Activated CD4-positive, alpha-beta T cell treated with anti-CD3 and anti-CD28 coated beads, Interleukin-2, amount 50 U/mL, for 24 hours (primary cell): ENCODE measurements at places on chromosomes 1 and 21.

DNA sequence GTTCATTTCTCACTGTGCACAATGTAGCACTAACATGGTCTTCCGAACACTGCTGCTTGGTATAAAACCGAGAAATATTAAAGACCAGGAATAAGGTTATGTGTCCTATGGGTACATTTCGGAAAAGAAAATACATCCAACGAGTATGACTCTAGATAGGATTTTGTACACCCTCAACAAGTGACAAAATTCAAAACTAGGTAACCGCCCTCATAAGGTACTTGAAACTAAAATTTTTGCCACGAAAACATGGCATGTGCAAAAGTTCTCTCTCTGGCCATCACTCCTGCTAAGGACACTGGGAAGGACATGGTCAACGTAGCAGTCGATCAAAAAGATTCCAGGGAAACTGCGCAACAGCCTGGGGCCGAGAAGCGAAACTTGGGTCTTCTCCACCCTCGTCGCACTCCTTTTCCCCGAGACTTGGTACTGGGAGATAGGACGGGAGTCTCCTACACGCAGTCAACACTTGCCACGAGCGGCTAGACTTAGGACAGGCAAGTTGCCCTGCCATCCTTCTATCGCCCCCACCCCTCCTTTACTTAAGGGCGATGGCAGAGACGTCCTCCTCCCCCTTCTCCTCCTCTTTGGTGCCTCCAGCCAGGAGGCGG is 338 bp upstream of the TOR1AIP1 start:
- DNase-seq = no peak

DNA sequence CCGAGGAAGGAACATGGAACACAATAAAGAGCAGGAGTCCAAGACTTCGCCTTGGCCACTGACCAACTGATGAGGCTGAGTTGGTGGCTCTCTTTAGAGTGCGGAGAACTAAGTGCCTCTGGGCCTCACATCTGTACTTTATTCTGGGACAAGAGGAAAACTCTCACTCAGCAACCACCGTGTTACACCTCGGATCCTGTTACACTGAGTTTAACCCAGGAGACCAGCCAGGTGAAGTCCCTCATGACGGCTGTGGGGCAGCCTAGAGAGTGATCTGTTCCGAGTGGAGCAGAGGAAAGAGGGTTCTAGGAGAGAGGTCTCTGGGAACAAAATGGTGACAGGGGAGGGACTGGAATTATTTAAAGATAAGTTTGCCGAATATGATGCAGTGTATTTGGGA is 33.5 kb upstream of the AGL start:
- no peak for DNase-seq

- no peak for DNase-seq
Measured at GRCh38 chr21:38081708-38082107, 165.5 kb upstream of the KCNJ6 start.

DNA sequence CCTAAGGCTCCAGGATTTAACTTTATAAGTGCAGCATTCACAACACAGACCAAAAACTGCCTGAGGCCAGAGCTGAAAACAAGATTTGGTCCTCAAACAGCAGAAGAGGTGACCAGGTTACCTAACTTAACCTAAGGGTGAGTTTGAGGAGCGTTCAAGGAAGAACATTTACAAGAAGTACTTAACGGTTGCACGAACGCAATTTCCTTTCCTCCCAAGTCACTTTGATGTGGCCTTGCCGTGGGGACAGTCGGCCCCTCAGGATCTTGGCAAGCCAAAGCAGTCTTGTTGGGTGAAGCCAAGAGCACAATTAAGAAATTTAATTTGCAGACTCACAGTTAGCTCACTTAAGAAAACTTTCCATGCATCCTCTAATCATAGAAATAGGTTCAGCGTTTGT is 202.6 kb upstream of the COA6 start:
- no peak for DNase-seq

- DNase-seq = no peak
Measured at GRCh38 chr1:81666586-81666985, 134.1 kb upstream of the ADGRL2 start.

DNA sequence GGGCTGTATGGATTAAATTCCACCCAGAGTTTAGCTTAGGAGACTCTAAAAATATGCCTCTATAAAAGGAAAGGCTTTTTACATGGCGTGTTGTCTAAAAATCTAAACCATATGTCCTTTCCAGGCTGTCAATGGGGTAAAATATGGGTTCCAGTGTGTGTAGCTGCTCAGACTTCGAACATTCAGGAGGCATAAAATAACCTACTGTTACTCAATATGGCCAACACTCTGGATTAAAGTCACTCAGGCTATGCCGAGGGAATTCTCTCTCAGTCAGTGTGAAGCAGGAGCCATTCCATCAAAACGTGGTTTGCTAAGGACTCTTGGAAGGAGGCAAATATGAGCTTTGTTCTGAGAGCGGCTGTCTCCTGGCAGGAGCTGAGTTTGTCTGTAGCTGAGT is 135.3 kb downstream of the RUNX1 start:
- no peak for DNase-seq

- no peak for DNase-seq
Measured at GRCh38 chr1:238954865-238955264, 431.5 kb upstream of the CHRM3 start.

DNA sequence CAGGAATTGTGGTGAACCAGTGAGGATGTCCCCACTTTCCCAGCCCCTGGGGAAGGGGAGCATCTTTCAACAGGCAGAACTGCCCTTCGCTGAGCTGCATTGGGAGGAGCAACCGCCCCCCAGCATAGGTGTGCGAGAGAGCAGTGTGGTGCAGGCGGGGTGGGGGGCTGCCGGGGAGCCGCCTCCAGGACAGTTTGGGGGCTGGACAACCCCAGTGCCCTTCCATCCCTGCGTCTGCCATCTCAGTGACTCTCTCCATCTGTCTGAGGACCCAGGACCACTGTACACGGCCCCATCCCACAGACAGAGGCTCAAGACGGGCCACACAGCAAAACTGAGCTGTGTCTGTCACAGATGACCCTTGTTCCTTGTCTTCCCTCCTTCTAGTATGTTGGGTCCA is 14.2 kb downstream of the PODN start:
- no peak for DNase-seq

GRCh38 chr1:230276401-230276800 is 149.7 kb downstream of the PGBD5 start:
- DNase-seq = no peak

DNA sequence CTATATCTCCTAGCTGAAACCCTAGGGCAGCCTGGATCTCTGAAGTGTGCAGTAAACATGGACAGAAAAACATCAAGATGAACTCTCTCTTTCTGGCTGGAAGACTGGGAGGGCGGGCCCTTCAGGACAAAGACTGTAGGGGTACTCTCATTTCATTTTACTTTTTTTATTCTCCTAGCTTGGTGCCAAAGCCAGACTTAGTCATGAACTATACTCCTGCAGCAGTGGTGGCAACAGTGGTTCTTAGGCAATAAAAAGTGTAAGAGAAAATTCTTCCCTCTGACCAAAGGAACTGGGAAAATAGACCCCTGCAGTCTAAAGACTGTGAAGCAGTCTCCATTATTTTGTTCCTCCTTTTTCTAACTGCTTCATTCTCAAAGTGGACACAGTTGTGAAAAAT is 213.8 kb upstream of the JUN start:
- DNase-seq = no peak

DNA sequence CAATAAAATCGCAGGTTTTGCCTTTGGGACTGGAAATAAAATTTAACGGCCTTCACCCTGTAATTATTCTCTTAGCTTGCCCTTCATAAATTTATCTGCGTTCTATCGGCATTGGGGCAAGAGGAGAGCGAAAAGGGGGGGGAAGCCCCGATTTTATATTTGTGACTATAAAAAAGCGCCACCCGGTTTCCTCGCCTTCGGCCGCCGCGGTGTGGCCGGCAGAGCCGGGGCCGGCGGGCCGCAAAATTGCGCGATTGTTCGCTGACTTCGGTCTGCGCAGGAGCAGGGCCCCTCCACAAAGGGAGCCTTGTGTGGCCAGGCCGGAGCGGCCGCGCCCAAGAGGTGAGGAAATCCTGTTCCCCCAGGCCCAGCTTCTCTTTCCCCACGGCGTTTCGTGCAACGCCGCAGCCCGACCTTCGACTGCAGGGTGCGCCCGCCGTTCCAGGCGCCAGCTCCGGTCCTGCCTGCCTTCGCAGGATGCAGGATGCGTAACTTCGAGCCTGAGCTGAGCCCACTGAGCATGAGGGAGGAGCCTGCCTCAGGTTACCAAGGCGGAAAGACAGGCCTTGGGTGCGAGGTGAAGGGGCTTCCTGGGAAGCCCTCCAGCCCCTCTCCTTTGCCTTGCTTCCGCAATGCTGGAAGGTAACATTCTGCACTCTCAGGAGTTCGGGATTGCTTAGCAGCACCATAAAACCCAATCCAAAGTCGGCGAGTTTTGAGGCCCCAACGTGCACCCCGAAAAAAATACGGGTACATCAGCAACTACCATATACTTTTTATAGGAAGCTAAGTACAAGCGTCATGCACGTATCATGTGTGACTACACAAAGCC is 4.9 kb upstream of the TBX15 start:
- no peak for DNase-seq

- no peak for DNase-seq
Measured at GRCh38 chr1:93331412-93331811, 14.3 kb upstream of the DR1 start.

DNA sequence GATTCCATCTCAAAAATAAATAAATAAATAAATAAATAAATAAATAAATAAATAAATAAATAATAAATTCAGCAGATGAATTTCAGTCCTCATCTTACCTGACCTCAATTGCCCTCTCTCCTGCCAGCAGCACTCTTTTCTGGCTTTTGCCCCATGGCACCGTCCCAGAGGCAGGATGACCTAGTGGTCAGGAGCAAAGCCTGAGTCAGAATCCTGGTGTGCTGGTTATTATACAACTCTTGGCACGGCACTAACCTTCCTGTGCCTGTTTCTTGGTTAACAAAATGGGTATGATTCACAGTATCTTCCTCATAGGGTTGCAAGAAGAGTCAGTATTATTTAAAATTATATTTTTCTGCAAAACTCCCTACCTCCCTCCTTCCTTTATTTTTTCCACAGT is 43.0 kb downstream of the NKAIN1 start:
- no peak for DNase-seq

DNA sequence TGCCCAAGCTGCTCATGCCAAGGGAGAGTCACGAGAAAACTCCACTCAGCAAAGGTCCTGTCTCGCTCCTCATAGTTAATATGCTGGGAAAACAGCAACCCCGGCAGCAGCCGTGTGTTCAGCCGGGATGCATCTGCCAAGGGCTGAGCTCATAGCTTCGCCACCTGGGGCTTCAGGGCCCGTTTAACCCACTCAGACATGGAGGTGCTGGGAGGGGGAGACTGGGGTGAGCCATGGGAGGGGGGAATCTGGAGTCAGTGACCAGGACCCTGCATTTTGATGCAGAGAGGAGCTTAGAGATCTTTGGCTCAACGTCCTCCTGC is 283.4 kb downstream of the PTPRU start:
- DNase-seq = no peak

- DNase-seq = no peak
Measured at GRCh38 chr1:169696273-169697100, 14.9 kb downstream of the SELL start.

DNA sequence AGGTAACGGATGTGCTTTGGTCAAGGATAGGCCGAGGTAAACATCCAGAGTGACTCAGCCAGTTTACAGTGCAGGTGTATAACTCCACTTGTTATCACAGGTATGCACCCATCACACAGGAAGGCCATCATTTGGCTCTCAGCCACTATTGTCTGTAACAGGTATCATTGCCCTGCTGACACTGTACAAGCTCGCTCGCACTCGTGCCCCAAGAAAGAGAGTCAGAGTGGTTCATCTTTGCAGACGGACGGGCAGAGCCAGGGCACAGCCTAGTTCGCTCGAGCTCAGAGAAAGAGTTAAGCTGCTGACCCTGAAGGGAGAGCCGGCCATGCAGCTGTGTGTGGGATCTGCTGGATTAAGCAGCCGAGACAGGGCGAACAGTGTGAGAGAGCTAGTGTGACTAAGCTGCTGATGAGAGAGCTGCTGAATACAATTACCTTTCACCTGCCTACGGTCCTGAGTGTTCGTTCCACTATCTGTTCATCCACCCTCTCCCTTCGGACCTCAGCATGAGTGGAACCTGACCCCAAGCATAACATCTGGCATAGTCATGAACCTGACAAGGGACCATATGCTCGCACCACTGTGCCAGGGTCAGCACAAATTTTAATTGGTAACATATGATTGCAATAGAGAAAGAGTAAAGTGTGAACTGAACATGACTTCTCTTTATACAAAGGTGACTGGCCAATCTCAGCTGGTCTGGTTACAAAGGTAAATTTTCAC is 27.0 kb upstream of the LYPD8 start:
- no peak for DNase-seq

DNA sequence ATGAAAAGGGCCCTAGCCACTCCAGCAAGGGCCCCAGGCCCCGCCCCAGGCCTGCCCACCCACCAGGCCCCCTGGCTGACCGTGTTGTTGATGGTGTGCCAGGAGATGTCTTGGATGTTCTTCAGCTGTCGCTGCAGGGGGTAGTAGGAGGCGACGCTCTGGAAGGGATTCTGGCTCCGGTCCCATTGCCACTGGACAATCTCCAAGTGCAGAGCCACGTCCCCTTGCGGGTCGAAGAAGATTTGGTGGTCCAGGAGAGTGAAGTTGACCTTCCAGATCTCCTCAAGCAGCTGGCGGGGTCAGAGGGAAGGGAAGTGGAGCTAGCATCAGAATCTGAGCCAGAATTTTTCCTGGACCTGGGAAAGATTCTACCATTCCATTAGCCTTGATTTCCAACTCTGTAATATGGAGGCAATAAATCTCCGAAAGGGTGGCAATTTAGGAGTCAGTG is 10.2 kb downstream of the TAS1R2 start:
- DNase-seq = no peak

GRCh38 chr1:93340090-93340489 is 5.6 kb upstream of the DR1 start:
- DNase-seq = no peak

DNA sequence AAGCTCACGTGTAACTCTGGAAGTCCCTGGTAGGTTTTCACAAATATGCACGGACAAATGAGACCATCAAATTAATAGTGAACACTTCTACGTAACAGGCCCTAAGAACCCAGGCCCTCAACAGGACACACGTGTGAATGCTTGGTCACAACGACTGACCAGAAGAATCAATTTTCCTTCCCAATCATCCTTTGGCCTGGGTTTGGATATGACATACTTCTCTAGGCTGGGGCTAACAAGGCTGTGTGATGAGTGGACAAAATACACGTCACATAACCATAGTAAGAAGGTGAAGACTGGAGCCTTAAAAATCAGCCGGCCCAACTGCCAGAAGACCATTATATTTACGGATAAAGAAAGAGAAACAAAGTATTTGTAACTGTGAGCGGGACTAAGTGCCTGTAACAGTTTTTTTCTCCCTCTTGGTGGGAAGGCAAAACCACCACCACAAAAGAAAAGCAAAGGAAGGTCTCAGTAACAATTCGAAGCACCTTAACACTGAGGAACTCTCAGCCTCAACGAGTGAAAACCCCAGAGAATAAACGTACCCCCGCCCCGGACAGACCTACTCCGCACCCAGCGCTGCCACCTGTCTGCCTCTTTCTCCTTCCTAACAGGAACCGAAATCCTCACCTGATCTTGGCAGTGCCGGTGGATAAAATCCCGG is 450 bp downstream of the SDE2 start:
- no peak for DNase-seq

DNA sequence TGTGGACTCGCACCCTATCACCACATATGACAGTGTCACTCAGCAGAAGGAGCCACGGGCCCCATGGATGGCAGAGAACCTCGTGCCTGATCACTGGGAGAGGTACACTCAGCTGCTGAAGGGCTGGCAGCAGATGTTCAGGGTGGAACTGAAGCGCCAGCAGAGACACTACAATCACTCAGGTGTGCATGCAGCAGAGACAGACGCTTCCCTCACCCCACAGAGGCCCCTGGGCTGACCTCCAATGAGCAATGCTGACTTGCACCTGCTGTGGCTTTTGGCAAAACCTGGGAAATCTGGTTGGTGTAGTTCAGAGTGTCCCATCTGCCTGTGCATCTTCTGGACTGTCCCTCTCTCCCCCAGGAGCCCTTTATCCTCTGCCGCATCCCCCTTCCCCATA is 51.9 kb downstream of the KIAA1614 start:
- no peak for DNase-seq
